ENCODE measurements at places on chromosomes 5 and 9.

DNA sequence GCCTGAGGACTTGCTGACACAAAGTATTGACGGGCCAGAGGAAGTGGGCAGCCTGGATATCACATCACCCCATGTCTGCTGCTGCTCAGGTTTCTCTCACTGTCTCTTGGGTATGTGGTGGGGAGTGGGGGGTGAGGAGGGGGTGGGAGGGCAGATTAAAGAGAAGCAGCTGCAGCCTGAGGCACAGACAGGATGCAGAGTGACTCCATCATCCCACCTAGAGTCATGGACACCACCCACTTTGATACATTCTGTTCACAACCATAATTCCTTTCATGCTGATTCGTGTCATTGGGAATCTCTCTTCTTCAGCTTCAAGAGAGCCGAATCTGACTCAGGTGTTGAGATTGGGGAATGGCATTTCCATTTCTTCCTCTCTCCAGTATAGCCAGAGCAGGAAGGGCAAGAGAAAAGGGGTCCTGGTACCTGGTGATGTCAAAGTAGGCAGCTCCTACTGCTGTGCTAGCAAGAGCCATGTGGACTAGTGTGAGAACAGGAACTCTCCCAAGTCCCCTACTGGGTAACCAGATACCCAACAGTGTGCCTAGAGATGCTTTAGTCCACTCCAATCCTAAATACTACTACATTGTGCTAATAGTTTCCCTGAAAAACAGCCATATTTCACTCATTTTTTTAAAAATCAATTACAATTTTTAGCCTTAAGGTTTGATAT lies 22.4 kb downstream of the GRAMD2B start:
- no peak for DNase-seq

DNA sequence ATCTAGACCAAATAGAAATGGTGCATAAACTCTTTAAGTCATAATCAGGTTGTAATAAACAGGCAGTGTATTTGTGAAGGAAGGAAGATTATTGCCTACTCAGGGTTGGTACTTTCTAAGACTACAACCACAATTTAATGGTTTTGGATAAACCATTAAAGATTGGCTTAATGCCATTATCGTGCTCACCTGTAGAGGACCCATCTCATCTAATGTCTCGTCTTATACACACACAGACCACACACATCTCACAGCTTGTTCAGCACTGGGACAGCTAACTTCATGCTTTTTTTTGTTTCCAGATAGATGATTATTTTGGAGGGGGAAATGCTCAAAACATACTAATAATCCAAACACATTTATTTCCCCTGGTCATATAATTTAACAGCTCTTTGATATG lies 175.7 kb upstream of the SLC12A2 start:
- DNase-seq = no peak

GRCh38 chr9:133374612-133375115 lies 1.2 kb downstream of the SURF4 start:
- no peak for DNase-seq

- no peak for DNase-seq
Measured at GRCh38 chr5:141590127-141590526, 28.7 kb downstream of the DIAPH1 start.

GRCh38 chr9:22528485-22528884 lies 81.9 kb downstream of the DMRTA1 start:
- no peak for DNase-seq

GRCh38 chr5:40904994-40905306 lies 4.3 kb upstream of the C7 start:
- no peak for DNase-seq

DNA sequence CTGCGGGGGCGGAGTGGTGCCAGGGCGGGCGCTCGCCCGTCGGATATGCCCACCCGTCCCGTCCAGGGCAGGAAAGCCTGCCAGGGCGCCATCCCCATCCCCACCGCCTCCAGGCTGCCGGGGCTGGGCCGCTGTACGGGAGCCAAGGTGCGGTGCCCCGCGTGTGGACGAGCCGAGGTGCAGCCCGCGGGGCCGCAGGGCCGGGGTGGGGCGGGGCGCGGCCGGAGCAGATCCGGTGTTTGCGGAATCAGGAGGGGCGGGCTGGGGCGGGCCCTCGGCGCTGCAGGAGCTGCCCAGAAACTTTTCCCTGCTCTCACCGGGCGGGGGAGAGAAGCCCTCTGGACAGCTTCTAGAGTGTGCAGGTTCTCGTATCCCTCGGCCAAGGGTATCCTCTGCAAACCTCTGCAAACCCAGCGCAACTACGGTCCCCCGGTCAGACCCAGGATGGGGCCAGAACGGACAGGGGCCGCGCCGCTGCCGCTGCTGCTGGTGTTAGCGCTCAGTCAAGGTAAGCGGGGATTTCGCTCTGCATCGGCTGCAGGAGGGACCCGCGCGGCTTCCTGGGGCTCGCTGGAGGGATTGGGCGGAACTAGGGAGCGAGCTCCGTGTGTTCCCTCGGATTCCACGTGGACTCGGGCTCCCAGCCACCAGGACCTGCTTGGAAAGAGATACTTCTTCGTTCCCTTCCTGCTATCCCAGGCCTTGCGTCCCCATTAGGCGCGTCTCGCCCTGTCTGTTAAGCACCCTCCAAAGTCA lies at the start of gene ITGA2:
Gene ITGA2 (plus strand): TSS at position 328 of the 756 bp plus-strand sequence. CDS start 117 bp downstream, at position 445.
- DNase-seq = peak; percentile 29

GRCh38 chr5:56279291-56279690 lies 46.2 kb upstream of the ANKRD55 start:
- no peak for DNase-seq

DNA sequence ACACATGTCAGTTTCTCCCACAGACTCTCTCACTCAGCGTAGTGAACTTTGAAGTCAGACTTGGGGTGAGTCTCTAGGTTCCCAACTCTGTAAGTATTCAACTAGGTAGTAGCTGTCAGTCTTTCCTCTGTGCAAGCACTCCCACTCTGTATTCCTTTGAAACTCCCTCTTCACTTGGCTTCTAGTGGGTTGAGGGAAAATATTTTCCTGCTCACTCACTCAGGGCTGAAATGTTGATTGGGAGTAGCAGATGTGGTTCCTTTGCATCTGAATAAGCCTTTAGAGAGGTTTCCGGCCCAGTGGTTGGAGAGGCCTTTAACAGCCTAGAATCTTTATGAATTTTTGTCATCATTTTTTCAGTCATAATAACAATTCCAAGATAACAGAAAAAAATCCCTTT lies 18.1 kb upstream of the ARRDC3 start:
- DNase-seq = no peak

DNA sequence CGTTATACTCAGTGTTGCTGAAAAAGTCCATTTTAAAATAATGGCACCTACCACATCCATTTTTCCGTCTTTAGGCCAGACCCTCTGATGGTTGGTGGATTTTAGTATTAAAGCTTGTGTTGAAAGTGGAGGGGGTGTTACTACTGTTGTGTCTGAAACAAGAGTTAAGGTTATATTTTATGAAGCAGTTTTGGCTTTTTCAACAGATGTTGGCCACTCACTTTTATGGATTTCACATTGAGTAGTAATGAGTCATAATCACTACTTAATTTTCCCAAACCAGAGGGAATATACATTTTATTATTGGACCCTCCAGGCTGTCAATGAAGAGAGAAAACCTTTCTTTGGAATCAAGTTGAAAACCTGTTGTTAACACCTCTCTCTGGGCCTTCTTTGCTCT lies 88.0 kb downstream of the TRIO start:
- DNase-seq = no peak

DNA sequence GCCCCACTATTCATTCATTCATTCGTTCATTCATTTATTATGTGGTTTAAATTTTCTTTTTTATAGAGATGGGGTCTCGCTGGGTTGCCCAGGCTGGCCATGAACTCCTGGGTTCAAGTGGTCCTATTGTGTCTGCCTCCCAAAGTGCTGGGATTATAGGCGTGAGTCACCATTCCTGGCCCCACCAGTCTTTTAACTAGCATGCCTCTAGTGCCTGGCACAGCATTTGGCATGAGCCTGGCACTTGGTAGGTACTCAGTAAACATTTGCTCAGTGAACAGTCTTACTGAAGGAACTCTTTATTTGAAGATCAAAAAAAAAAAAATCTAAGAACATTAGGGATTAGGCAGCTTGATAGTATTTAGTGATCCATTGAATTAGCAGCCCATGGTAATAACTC lies 98.1 kb downstream of the KDM4C start:
- DNase-seq = no peak

GRCh38 chr9:95979446-95979845 lies 104.0 kb downstream of the ERCC6L2 start:
- DNase-seq = no peak

DNA sequence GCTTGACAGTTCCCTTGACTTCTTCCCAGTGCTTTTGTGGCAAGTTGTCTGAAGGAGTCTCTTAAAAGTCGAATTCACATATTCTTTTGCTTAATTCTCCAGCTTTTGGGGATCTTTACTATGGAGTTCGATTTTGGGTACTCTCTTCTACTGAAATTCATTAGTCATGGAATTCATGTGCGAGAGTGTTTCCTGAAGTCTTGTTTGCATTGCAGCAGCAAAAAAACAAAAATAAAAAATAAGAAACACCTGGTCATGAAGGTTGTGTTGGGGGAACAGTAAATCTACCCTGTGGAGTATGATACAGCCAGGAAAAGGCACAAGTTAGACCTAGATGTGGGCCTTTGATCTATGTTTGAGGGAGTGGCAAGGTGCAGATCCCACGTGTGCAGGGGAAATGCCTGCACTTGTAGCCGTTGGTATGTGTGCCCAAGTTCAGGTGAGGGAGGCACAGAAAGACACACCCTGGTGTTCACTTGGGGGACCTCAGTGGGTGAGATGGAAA lies 55.2 kb downstream of the CFAP77 start:
- DNase-seq = no peak

DNA sequence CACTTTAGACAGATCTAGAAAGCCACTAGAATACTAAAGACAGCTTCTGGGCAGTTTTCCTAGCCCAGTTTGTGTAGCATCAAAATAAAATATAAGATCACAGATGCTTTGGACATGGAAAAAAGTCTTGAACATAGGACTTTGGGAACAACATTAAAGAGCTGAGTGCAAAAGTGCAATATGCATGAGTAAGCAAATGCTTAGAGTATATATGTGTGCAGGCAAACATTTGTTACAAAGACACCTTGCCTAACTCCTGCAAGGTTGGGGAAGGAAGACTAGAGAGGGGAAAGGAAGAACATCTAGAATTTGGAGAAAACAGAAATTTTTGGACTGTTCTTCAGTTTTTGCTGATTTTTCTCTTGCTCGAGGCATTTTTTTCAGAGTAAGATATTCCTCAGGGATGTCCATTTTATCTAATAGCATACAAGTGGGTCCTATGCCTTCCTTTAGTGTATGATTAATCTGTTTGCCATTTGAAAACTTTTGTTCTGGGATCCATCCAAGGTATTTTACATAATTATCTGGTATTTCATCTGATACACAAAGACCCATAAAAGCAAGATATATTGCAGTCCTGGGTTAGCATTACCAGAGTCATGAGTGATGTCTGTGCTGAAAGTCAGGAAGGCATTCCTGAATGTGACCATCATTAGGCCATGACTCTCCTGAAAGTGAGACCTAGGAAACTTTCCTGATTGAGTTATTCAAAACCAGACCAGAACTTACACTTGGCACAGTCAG lies 142.0 kb upstream of the RGMB start:
- DNase-seq = peak; percentile 41

DNA sequence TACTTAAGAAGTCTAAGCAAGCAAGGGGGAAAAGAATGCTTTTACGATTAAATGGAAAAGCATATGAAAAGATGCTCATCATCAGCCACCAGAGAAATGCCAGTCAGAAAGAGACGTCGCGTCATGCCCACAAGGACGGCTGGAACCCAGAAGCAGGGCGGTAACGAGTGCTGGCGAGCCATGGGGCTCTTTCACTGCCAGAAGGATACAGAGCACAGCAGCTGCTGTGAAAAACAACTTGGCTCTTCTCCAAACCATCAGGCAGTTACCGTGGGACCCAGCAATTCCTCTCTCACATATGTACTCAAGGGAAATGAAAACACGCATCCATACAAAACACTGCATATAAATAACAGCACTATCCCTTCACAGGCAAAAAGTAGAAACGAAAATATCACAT lies 95.5 kb downstream of the CAMSAP1 start:
- DNase-seq = no peak

GRCh38 chr9:78383130-78383529 lies 86.2 kb downstream of the PSAT1 start:
- DNase-seq = no peak

DNA sequence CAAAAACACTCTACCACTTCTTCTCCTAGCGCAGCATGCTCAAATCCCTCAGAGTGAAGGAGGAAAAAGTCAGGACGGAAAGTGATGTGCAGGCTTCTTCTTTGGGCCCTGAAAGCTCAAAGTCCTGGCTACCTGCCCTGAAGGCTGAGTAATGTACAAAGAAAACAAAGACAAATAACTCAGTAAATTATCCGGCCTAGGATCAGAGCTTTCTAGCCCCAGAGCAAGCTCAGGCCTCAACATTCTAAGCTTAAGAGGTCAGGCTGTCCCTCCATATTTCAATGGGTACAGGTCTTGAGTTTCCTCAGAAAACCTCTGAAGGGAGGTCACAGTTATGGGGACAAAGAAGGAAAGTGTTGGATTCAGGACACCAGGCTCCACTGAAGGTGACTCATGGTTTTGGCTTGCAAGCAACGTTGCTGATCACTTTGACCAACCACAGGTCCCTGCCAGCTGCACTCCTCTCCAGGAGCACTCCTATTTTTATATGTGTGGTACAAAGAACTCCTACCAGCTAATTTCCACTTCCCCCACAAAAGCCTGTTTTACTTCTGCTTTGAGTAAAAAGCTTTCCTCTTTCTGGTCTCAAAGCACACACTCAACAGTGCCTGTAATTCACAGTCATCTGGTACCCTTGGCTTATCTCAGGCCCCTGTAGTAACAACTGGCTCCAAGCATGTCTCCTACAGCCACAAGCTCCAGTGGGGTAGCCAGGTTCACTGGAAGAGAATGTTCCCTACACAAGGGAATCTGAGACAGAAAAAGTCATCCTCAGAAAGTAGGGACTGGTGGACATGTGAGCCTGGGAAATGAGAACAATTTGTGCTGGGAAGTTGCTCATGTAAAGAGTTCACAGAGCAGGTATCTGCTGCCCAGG lies 115.7 kb downstream of the UGCG start:
- no peak for DNase-seq

All from SK-N-DZ (cell line).